Bronchial epithelial cell (primary cell): ENCODE measurements at places on chromosomes 1 and 21.

GRCh38 chr1:25117233-25117823 is 115.0 kb downstream of the SYF2 start:
- peak; percentile 26 for DNase-seq

GRCh38 chr1:165639821-165640623 is 9.0 kb downstream of the MGST3 start:
- no peak for DNase-seq

- no peak for DNase-seq
These were observed 26.6 kb downstream of the SRSF11 start for GRCh38 chr1:70247768-70248167.

- DNase-seq = no peak
These were observed 170.7 kb downstream of the ST6GALNAC5 start for GRCh38 chr1:77038000-77038399.

GRCh38 chr21:37149411-37149810 is 76.4 kb downstream of the TTC3 start:
- DNase-seq = peak; percentile 66

DNA sequence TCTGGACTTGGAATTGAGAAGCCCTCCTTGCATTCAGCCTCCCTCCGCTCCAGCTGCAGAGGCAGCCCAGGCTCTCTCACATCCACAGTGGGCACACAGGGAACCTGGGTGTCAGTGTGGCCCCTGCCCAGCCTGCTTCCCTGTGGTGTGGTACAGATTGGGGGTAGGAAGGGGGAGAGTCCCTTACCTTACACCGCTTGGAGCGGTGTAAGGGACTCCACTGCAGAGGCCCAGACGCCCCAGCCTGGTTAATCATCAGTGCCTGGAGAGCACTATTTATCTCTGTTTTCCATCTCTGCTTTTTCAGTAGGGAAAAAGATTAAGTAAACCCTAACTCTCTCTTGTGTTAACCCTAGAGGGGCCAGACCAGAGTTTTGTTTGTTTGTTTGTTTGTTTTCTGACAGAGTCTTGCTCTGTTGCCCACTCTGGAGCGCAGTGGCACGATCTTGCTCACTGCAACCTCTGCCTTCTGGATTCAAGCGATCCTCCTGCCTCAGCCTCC is 803 bp upstream of the RHBG start:
- DNase-seq = no peak
